ENCODE measurements at places on chromosomes 7 and 10.
A peak's percentile ranks its signal among the peaks of the same experiment; 100 is the strongest.

DNA sequence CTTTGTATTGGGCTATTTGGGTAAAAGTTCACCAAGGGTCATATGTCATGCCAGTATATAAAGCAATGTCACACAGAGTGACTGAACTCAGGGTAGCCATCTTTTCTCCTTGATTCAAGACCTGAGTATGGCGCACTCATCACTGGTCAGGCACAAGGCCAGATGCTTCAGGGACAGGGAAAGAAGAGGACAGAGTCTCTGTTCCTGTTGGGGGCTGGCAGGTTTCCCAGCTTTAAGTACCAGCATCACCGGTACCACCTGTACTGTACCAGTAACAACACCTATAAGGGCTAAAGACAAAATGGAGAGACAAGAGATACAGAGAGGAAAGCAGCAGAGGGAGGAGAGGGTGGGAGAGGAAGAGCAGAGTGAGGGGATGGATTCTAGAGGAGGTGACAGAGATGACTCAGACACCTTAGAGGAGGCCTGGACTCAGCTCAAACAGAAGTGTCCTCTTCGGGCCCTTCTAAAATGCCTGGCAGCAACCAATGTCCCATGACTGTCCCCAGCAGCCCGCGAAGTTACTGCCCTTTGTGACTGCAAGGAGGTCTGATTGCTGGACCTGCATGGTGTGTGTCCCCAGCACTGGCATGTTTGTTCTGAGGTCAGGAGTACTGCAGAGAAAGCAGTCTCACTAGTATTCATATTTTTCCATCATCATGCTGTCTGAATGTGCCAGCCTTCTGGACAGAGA, 191.3 kb downstream of the MYOF start:
- no peak for DNase-seq

GRCh38 chr10:20221356-20221755, 405.1 kb downstream of the PLXDC2 start:
- DNase-seq, result no peak

GRCh38 chr7:6164491-6164890, 107.9 kb downstream of the CYTH3 start:
- DNase-seq, result peak; percentile 44

- DNase-seq, result no peak
Measured at GRCh38 chr10:87846023-87846422, 17.3 kb downstream of the KLLN start.

DNA sequence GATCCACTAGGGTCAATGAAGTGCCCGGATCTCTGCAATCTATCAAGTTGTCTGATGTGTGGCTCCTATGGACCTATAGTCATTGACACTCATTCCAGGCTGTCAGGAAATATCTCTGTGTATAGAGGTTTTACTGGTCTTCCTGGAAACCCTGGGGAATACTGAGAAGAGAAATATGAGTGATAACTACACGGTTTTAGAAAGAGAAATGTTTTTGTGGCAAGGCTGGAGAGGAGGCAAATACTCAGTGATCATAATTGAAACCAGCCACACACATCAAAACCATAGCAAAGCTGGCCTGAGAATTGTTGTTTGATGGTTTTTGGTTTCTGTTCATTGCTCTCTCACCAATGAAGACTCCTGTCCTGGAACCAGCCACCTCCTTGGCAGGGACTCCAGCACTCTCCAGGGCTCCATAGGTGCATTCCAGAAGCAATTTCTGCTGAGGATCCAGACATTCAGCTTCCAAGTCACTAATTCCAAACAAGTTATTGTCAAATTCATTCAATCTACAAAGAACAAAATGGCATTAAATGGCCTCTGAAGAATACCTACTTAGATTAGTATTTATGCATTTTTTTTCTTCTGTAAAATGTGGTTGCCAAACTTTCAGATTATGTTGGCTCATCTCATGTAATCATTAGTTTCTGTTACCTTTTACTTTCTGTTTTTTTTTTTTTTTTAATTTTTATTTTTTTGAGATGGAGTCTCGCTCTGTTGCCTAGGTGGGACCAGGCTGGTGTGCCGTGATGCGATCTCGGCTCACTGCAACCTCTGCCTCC, 108.6 kb upstream of the ABI1 start:
- DNase-seq, result no peak

GRCh38 chr7:149321978-149322541, 60.1 kb downstream of the ZNF783 start:
- no peak for DNase-seq

GRCh38 chr7:637826-638225, 88.7 kb upstream of the DNAAF5 start:
- DNase-seq, result no peak

DNA sequence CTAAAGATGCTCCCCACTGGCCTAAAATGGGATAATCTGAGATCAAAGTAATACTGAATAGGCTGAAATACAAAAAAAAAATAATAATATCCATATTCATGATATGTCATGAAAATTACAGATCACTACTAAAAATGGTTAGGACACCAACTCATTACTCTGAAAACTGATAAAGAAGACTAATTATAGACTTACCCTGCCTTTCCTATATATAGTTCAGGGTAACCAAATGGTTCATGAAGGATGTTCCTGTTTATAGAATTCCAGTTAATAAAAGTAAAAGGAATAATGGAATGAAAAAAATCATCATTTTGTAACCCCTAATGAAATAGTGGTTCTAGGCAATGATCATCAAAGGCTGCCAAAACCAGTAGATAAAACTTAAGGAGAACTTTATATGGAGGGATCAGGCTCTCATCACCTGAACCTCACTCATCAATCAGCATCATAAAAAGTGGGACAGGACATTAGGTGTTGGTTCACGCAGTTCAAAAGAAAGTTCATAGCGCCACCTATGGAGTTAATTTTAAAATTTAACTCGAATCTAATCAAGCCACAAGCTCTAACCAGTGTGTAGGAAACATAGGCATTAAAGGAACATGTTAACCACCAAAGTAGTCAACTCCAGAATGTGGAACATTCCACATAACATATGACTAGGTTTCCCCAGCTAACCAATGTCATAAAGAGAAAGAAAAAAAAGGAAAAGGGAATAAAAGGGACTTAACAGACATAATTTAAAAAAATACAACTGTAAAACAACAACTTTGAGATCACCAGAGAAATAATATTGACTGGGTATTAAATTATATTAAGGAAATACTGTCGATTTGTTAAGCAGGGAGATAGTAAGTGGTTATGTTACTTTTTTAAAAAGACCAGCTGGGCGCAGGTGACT, 35.7 kb downstream of the P4HA1 start:
- peak; percentile 44 for DNase-seq

- DNase-seq, result no peak
Measured at GRCh38 chr7:3949242-3949640, 648.2 kb downstream of the SDK1 start.

DNA sequence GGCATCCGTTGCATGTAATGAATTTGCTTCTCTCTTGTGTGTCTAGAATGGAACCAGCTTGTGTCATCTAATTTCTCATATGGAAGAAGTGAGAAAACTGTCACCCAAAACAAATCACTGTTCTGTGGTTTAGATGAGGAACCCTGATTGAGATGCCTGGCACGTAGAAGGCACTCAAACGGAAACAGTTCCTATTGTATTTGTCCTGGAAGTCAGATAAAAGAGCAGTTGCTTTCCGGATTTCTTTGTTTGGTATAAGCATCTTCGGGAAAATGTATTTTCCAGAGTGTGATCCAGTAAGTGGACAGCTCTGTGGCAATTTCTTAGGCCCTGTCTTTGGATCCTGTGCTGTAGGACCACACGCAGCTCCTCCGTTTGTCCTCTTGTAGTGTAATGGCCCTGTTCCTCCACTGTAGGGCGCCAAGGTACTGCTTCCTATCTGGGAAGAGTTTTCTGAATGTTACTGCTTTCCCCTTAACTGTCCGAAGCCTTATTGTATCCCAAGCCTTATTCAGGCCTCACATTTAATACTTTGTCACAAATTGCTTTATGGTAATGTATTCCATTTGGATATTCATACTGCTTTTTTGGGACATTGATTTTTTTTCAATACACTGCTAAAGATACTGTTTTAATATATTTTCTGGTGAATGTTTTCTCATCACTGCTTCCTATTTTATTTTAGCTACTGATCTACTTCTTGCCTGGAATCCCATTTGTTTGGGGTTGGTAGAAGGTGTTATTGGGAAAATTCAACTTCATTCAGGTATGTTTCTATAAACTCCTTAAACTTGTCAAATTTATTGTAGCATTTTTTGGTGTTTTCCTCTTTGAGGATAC, 24.8 kb downstream of the INPP5F start:
- peak; percentile 74 for DNase-seq

DNA sequence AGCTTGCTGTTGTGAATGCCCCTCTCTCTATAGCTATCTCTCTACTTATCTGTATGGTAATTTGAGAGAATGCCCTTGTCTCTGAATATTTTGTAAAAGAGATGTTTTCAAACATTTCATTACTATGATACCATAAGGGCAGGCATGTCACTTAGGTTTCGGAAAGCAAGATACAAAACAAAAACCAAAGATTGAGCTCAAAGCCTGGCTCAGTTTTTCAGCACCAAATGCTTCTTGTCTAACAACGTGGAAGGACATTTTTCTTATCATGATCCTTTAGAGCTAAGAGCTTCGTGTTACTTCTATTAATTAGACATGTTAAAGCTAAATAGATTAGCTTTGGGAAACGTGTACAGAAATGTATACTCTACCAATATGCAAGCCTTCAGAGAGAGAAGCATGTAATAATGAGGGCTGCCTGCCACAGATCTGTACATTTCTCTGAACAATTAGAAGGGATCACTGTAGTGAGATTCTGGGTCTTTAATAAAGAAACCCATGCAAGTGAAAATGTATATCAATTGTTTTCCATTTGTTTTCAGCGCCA, 148.9 kb downstream of the ARID5B start:
- DNase-seq, result no peak

DNA sequence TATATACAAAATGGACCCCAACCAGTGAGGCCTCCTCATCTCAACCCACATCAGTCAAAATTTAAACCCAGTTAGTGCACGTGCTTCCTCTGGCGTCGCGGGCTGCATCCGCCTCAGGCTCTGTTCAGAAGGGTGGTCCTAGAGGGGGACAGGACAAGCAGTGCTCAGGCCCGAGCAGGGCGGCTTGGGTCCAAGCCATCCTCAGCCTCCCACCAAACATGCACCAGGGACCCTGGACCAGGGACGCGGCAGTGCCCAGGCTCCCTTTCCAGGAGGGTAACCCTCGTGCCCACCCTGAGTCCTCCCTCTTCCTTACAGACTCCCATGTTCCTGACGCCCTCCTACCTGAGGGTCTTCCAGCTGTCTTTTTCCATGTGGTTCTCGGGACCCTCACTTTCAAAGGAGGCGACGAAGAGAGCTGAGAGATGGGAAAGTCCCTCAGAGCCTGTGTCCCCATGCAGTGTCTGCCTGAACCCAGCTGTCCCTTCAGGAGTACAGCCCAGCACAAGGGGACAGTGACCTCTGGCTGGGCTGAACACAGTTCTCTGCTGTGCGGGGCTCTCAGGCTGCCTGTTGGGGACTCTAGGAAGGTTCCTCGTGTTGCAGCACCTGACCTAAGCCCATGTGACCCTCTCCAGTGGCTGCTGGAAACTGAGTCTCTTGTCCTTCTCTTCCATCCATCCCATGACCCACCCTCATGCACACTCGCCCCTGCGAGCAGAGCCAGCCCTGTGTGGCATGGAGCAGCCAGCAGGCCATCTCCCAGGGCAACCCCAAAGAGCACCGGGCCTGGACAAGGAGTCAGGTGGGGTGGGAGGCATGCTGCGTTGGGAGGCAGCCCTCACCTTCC, 58.1 kb downstream of the CSGALNACT2 start:
- no peak for DNase-seq

GRCh38 chr10:130020651-130021382, 56.7 kb upstream of the EBF3 start:
- DNase-seq, result no peak

DNA sequence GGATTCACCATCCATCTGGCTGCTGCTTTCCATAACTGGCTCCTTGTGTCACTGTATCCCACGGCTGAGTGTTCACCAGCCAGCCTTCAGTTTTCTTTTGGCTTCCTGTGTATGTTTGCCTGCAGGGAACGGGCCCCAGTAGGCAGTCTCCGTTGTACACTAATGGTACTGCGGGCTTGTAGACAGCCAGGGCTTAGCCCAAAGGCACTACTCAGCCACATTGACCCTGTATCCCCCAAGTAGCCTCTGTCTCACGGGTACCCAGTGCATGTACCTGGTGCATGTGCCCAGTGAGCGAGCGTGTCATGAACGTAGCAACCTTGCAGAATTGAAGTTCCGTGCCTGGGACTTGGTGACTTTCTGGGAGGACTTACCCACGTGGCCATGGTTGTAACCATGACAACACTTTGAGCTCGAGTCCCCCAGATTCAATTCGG, 6.1 kb downstream of the PFKFB3 start:
- DNase-seq, result no peak

DNA sequence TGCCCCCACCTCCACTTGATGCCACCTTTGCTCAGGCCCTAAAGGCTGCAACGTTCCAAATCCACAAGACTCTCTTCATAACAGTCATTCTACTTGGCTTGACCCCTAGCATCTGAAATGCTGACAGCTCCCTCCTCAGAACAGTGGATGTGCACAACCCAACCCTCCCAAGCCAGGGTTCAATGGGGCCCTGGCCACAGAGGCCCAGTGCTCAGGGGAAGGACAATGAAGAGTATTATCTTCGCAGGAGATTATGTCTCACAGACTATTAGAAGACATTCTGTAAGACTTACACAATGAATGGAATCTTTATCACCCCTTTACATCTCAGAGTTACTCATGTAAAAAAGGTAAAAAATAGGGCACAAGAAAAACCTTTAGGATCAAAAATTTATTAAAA, 20.4 kb downstream of the ERCC6 start:
- no peak for DNase-seq

- peak; percentile 15 for DNase-seq
Measured at GRCh38 chr7:12719981-12720865, 32.8 kb downstream of the ARL4A start.

- no peak for DNase-seq
Measured at GRCh38 chr7:132002343-132002968, 446.0 kb upstream of the PODXL start.

GRCh38 chr7:24197852-24198251, 86.1 kb upstream of the NPY start:
- DNase-seq, result no peak

DNA sequence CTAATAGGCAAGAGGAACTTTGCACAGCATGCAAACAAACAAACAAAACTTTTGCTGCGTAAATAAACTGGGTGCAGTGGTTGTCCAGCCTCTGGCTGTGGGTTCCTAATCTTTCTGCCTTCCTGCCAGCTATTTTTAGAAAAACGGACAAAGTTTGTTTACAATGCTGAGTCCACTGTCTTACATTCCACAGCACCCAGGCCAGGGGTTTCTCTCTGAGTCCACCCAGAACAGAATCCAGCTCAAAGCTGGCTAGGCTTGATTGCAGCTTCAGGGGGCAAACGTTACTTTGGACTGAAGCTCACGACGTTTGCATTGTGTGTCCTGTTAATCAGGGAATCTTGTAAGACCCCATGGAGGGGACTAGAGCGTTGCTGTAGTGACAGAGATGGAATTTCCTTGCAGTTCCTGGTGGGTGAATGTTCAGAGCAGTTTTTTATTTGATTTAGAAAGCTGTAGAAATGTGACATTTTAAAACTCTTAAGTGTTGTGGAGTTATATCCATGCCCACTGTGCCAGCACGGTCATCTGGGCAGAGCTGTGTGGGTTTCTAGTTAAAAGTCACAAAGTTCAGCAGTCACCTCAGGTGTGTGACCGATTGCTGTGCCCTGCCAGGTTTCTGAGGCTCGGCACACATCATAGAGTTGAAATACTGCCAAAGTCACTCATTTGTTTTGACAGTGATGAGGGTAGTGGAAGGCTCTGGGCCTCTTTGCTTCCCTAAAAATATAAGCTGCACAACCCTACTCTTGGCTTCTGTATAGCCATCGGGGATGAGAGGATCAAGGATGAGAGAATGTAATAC, 247.0 kb downstream of the STK31 start:
- DNase-seq, result no peak

GRCh38 chr10:76459016-76459730, 1027.7 kb downstream of the LRMDA start:
- no peak for DNase-seq

GRCh38 chr7:105306298-105306748, 82.4 kb downstream of the SRPK2 start:
- DNase-seq, result no peak

All from kidney capillary endothelial cell (primary cell).